ENCODE measurements at places on chromosomes 4 and X.

DNA sequence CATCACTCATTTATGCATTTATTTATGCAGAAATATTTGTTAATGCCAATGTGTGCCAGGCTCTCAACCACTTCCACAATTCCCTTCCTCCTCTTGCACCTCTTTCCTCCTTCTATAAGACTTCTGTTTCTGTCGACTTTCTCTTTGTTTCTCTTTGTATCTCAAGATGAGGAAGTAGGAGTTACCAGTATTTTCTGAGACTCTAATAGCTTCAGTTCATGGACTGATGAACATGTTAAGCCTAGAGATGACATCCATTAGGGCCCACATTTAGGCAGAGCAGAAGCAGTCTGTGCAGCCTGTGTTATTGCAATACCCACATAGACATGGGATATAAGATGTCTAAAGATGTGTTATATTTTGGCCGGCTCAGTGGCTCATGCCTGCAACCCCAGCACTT lies 241.8 kb upstream of the SMIM31 start:
- DNase-seq: no peak

DNA sequence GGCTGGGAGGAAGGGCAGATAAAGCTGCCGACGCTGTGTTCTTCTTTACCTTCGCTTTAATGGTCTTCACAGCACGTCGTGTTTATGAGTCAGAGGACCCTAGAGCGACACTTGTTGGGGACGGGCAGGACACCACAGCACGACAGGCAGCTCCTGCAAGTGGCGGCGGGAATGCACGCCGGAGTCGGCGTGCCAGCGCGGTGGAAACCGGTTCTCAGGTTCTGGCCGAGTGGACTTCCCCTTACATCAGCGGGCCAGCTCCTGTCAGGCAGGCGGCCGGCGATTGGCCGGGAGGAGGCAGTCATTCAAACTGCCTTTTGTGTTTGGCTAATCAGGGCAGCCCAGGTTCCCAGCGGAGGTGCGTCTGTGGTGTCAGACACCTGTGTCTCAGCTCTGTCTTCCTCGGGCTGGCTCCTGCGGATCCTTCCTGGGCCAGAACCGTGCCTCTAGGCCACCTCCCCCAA lies 150.9 kb downstream of the SHROOM3 start:
- no peak for DNase-seq

DNA sequence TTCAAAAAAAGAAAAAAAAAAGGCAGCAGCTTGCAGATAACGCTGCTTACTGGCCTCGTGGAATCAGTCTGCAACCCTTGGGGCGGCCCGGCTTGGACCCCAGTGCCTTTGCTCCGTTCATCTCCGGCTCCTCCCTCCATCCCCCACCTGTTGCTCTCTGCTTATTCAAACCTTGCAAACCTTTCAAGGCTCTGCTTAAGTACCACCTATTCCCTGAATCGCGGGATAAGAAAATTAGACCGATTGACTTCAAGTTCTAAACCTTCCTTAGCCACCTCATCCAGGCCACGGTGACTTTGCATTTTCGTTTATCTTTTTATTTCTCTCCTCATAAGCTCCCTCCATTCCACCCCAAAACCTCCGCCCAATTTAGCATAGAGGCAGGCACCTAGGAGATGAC lies 1.4 kb upstream of the PHKA1 start:
- DNase-seq: no peak

DNA sequence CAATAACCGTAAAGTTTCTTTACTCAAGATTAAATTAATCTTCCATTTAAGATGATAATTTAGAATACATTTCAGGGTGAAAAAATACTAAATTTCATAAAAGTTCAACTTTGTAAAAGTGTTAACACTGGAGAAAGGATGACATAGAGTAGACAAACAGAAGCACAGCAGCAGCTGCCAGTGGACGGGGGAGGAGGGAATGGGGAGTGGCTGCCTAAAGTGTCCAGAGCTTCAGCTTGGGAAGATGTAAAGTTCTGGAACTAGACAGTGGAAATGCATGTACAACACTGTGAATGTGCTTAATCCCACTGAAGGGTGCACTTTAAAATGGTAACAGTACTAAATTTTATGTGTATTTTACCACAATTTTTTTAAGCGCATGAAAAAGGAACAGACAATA lies 39.9 kb downstream of the RELL1 start:
- DNase-seq: no peak

DNA sequence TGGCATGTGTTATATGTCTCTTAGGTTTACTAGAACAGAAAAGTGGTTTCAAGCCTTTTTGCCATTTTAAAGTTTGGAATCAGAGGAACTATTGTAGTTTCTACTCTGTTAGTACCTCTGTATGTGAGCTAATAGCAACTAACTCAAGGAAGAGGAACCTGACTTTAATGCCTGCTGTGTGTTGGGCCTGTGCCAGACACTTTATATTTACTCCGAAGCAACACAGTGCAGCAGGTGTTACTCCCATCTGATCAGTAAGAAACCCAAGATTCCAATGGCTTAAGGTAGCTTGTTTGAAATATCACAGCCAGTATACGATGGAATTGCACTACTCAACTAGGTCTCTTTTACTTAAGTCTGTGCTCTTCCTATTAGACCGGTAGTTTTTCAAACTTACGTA lies 79.2 kb downstream of the USP9X start:
- no peak for DNase-seq

GRCh38 chr4:118974758-118975157 lies 86.1 kb downstream of the SYNPO2 start:
- no peak for DNase-seq

DNA sequence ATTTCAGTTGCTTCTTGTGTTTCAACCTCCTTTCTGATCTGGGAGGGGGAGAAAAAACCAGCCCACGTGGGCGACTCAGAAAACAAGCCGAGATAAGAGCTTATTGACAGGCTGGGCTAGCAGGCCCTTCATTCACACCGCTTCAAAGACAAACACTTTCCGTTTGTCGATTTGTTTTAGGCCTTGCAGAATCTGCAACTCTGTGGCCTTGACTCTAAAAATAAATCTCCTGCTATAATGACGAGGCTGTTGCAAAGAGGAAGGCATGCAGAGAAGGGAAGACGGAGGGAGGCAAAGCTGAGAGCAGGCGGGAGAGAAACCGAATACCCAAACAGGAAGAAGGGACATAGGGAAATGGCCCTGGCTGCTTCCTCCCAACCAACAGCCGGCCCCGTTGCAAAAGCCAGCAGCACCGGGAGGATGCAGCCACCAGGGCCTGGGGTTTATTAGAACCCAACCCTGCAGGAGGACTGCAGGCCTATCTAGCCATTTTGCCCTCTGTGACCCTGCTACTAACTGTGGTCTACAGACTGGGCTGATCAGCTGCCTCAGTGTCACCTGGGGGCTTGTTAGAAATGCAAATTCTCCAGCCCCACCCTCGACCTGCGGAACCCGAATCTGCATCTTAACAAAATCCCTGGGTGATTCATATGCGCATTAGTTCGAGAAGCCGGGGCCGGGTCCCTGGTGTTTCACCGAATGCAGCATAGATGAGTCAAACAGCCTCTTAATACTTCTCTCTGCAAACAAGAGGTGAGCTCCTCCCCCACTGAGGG lies 325.5 kb downstream of the BCOR start:
- DNase-seq: peak; percentile 15

GRCh38 chr4:41199788-41200187 lies 14.6 kb downstream of the APBB2 start:
- DNase-seq: no peak

- DNase-seq: no peak
Observed at GRCh38 chr4:81704461-81704860, 232.8 kb upstream of the RASGEF1B start.

- DNase-seq: no peak
Observed at GRCh38 chr4:183328832-183329231, 6.6 kb upstream of the CLDN24 start.

DNA sequence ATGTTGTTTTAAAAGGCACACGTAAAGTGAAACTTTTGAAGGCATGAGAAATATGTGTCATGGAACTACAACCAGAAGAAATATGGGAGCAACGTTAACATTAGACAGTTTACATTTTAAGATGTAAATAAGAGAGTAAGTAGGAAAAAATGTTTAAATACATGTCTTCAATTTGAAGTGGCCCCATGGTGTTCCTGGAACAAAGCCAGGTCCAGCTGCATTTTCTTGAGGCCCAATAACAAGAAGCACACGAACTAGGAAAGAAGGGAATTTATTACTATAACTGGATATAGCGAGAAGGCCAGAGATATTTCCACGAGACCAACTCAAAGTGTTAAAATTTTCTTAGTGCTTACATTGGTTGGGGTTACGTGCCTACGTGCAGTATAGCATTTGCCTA lies 458.1 kb downstream of the KCTD8 start:
- no peak for DNase-seq

GRCh38 chr4:7161721-7162214 lies 30.6 kb upstream of the SORCS2 start:
- no peak for DNase-seq

DNA sequence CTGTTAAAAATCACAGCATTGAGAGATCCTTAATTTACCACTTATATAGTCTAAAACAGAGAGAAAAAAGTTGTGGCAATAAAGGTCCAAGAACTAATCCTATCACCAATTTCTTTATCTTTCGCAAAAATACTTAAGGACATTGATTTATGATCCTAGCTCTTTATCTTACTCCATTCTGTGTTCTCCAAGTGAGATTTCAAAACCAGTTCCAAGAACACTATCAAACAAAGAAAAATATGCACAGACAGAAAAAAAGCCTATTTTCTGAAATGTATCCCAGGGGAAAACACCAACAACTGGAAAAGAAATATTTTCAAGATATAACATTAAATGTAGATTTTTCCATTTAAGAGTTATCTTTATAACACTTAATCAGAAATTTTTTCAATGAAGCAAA lies 172.8 kb downstream of the APBB2 start:
- DNase-seq: no peak

GRCh38 chr4:143335979-143336780 lies 496 bp upstream of the GAB1 start:
- no peak for DNase-seq

- DNase-seq: no peak
Observed at GRCh38 chrX:4706961-4707360, 993.5 kb upstream of the PRKX start.

DNA sequence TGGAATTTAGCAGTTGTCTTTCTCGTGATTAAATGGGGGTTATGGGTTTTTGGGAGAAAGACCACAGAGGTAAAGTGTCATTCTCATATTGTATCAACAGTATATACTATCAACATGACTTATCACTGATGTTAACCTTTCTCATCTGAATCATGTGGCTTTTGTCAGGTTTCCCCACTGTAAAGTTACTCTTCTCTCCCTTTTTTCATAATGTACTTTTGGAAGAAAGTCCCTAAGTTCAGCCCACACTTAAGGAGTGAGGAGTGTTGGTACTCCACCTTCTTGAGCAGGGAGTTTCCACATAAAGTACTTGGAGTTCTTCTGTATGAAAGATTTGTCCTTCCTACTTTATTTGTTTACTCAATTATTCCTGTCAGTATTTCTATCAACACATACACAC lies 169.9 kb downstream of the ZNF330 start:
- DNase-seq: no peak

- DNase-seq: no peak
Observed at GRCh38 chrX:115449742-115450141, 111.2 kb upstream of the PLS3 start.

- no peak for DNase-seq
Observed at GRCh38 chrX:125765347-125765746, 400.7 kb downstream of the DCAF12L2 start.

- DNase-seq: no peak
Observed at GRCh38 chr4:186128842-186129241, 24.3 kb downstream of the FAM149A start.

DNA sequence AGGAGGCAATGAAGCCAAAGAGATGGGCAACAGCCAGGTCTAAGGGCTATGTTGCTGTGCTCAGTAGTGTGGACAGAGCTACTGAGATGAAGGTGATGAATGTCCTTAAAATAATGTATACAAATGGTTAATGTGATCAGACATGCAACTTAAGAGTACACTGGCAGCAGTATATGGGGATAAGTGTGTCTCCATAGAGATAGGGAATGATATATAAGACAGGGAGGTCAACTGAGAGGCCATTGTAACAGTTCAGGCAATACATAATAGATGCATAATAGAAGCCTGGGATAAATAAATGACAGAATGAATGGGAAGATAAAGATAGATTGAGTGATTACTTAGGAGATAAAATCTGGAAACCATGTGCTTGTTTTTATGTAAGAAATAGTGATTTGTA lies 250.0 kb downstream of the CFAP299 start:
- DNase-seq: no peak

- DNase-seq: no peak
Observed at GRCh38 chr4:67691328-67691727, 9.6 kb downstream of the UBA6 start.

DNA sequence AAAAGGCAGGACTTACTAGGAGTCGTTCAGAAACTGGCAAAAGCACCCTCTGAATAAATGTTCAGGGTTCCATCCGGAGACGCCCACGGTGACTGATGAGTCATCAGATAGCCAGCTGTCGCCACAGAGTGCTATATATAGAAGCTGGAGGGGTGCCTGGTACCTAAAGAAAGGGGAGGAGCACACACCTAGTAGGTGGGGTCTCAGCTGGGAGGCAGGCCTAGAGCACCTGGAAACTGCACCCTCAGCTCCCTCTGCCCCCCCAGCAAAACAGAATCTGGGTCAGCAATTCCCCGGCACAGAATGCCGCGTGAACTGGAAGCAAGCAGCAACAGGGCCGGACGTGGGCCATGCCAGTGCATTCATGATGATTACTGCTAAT lies 242.0 kb downstream of the BCOR start:
- DNase-seq: peak; percentile 52

- no peak for DNase-seq
Observed at GRCh38 chr4:106676173-106676921, 307.8 kb upstream of the GIMD1 start.

- DNase-seq: no peak
Observed at GRCh38 chr4:82268826-82269193, 105.0 kb downstream of the HNRNPD start.

- no peak for DNase-seq
Observed at GRCh38 chr4:71711044-71711984, 72.6 kb downstream of the GC start.

- no peak for DNase-seq
Observed at GRCh38 chrX:63664741-63665140, 120.3 kb downstream of the ARHGEF9 start.

DNA sequence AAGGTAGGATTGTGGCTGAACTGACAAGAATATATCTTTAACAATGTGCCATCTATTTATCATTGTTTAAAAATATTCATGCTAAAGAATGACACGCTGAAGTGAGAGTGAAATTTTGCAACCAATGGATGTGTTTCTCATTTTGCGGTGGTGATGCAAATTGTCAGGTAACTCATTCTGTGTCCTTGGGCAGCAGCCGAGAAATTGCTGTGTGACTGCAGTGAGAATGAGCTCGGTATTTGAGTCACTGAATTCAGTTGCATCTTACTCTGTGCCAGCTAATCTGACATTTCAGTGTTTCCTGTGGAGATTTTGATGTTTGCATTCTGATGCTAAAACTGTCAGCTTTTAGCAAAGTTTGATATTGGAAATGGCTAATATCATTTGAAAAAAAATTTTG lies 28.1 kb downstream of the MCUB start:
- peak; percentile 20 for DNase-seq

DNA sequence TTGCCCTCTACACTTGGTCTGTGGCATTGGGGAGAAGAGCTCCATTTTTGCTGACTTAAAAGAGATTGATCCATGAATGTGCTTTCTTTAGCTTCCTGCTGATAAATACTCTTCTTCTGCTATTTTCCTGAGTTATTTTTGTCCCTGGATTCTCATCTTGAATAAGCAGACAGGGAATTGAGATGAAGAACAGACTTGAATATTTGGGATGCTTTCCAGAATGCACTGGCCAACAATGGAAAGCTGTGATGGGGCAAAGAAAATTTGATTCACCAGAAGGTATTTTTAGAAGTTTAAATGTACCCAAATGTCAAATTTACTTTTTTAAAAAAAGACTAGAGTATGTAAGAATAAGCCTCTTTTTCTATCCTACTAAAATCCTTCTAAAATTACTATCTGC lies 309.9 kb upstream of the PPP1R2C start:
- DNase-seq: no peak
